ENCODE measurements at places on chromosomes 7 and 10. TPM values are rescaled to one million over a fixed set of nuclear protein-coding genes. Genes with fewer than 3 reads are reported as not detected.
A peak's percentile ranks its signal among the peaks of the same experiment; 100 is the strongest.

Gene GOLGA7B
- 0.08 TPM for total RNA-seq

DNA sequence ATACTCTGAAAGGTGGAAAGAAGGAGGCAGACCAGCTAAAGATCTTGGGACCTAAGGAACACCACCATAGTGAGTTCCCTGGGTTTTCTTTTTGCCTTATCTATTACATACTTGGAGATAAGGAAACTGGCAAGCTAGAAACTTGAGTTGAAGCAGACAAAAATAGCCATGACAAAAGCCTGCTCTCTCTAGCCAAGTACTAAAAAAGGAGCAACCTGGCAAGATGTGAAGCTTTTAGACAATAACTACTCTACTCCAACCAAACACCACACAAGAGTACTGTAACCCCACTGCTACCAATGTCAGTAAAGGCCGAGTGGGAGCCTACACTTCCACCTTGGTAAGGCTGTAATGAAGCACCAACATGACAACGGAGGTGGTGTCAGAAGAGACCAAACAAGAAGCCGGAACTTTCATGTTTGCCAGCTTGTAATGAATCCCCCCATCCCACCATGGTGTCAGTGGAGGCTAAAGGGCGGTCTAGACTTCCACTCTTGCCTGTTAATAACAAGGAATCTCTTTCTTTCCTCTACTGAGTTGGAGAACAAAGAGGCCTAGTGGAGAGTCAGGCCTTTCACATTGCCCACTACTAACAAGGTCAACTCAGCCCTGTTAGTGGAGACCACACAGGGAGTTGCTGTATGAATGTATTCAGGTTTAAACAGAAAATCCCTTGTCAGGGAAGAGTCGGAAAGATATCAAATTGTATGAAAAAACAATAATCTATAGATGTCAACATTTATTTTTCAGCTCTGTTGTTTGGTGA lies 55.8 kb upstream of the DYNC1I1 start:
- no peak for DNase-seq

DNA sequence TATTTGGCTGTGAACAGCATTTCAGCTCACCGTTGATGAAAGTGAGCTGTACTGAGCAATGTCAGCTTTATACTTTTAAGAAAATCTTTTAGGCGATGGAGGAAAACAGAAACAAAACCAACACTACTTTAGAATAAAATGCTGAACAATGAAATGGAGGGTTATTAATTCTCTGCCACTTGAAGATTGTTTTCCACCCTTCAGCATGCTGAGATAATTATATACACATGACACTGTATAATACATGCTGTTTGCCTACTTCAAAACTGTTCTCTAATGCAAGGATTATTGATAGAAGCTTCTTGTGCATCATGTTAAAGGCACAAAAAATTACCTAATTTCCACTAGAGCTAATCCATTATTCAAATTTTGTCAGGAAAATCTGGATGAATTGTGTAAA lies 66.8 kb downstream of the CACNA2D1 start:
- DNase-seq = no peak

DNA sequence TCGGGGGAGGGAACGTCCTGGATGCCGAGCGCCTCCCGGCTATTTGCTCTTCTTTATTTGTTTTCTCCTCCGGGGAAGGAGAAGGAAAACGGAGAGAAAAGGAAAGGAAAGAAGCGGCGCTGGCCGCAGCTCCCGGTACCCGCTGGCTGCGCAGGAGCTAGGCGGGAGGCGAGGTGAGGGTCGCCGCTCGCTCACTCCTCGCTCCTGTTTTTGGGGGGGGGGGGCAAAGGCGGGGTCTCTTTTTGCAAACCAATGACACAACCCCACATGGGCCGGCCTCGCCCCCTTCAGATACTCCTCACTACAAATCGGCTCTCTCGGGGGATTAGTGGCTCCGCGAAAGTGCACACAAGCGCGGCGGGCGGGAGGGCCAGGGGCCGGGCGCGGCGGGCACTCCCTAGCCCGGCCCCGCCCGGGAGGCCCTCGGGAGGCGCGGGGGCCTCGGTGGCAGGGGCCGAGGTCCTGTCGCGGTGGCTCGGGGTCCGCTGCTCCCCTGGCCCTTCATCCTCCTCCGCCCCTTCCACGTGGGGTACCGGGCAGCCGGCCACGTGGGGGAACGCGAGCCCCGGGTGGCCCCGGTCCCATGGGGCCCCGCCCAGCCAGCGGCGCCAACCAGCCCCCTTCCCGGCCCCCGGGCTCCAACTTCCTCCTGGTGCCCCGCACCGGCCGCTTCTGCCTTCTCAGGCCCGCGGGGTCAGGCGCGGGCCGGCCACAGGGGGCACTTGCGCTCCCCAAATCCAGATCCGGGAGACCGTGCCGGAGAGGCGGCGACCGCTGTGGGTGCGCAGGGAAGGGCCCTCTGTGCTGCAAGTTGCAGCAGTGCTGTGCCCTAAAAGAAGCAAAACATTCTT lies 718 bp upstream of the CTBP2 start:
- peak; percentile 89 for DNase-seq

DNA sequence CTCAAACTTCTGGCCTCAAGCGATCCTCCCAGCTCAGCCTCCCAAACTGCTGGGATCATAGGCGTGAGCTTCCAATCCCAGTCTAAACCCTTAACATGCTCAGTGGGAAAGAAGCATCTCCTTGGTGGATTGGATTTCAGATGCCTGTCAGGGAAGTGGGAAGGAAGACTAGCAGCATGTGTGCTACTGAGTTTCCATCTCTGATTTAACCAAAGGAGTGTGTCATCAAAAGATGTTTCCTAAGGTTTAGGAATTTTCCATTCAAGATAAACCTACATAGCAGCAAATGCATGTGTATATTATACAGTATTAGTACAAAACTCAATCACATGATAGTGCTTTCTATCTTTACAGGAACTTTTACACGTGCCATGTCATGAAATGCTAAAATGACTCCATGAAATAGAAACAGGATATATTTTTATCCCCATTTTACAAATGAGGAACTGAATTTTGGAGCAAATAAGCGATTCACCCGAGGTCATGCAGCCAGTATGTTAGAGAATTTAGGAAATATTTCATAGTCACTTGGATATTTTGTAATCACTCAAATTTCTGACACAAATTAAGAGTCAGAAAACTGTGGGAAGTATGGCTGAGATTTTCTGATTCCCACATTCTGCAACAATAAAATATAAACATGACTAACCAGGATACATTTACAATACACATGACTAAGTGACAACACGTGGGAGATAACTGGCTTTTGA lies 11.4 kb upstream of the TMEM26 start:
- DNase-seq = no peak

DNA sequence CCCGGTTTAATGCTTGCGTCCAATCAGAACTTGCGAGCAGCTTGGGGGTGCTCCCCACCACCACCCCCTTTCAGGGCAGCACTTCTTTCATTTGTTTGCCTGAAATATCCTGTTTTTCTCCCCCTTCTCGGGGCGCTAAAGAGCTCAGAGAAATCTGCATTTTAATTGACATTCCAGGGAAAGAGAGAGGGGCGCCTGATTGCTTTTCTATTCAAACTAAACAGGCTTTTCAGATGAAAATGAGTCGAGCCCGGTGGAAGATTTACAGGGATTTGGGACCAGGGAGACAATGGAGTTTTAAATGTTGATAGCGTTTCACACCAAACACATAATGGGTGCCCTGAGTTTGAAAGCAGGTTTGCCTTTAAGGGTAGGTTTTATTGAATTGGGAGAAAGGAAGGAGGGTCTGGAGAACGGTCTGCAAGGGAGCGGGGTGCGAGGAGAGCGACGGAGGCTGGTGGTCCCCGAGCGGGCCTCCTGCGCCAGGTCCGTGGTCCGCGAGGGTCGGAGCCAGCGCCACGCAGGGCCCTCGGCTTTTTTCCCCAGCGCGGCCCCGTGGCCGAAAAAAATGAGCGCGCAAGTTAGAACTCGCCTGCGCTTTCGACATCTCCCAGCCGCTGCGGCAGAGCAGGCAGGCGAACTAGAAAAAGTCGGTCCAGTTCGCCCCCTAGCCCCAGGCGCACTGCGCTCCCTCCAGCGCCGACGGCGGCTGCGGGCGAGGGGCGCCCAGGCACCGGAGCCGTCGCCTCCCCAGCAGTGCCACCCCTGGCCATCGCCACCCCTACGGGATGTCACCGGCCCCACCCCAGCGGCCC lies 1.3 kb downstream of the FGFR2 start:
- DNase-seq = peak; percentile 77

DNA sequence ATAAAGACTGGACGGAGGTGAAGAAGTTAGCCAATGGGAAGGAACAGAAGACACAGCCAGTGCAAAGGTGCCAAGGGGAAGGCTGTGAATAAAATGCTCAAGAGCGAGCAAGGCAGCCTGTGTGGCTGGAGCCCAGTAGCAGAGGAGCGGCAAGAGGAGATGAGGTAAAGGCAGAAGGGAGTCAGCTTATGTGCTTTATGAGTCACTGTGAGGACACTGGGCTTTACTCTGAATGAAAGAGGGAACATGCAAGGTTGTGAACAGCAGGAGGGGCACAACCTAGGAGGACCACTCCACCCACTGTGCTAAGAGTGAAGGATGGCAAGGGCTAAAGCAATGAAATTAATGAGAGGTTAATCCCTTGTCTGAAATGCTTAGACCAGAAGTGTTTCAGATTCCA lies 129.0 kb upstream of the ODAD2 start:
- no peak for DNase-seq

Gene SUN3
- not detected for total RNA-seq

DNA sequence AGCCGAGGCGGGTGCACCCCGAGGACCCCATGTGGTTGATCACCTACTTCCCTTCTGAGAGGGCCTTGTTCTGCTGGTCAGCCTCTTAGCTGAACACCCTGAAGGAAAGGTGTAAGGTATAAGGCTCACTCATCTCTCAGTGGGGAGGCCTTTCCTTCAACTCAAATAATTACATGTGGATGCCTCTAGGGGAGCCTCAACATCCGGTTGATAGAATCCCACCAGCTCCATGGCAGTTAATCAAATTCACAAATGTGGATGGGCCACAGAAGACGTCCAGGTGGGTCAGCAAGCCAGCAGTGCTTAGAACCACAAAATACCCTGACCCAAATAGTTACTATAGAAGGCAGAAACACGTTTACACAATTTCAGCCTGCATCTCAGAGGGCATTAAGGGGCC lies 37.7 kb upstream of the ZNF32 start:
- DNase-seq = no peak

DNA sequence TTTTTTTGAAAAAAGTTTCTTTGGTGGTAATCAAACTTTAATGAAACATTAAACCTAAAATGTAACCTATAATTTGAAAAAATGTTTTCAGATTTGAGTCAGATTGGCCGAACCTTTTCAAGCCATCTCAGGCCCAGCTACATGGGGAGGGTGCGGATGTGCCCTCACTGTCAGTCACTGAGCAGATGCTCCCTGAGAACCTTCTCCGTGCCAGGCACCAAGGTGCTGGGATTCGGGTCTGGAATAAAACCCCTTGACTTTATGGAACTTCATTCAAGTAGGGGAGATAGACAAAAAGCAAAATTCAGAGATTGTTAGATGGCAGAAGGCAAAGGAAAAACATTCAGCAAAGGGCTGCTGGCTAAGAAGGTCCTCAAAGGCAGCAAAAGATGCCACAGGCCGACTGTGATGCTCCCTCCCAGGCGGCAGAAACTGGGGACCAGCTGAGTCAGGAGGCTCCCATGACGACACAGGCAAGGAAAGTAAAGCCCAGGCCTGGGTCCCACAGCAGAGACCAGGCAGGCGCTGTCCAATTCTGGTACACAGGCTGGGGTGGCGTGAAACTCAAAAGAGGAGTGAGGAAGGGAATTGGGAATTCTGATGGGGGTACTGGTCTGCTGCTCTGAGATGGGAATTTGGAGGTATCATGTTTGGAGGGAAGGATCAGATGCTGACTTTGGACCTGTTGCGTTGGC lies 82.2 kb upstream of the DDC start:
- DNase-seq = no peak

GRCh38 chr7:141697211-141697871 lies 4.6 kb downstream of the DENND11 start:
- DNase-seq = no peak

Gene ACTR3C
- total RNA-seq = 5.7 TPM

Gene NKX1-2
- total RNA-seq = not detected

DNA sequence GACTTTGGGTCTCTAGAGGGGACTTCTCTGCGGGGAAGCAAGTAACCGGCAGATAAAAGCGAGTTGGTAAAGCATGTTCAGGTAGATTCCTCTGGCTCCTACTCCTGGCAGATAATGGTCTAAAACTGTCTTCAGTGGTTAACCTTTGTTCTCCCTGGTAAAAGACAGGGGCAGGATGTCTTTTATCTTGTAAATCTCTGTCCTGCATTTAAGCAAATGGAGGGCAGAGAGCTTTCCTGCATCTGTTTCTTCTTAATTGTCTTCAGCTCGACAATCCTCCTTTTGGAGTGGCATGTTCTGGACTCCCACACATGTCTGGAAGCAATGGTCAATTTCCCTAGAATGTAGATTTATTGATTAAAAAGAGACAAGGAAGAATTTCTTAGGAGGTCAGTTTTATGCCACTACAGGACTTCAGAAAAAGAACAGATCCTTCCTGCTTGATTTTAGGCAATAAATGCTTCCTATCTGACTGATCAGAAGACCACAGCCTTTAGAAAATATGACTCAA lies 16.6 kb downstream of the C7orf33 start:
- no peak for DNase-seq

Gene CRYGN
- total RNA-seq = not detected

DNA sequence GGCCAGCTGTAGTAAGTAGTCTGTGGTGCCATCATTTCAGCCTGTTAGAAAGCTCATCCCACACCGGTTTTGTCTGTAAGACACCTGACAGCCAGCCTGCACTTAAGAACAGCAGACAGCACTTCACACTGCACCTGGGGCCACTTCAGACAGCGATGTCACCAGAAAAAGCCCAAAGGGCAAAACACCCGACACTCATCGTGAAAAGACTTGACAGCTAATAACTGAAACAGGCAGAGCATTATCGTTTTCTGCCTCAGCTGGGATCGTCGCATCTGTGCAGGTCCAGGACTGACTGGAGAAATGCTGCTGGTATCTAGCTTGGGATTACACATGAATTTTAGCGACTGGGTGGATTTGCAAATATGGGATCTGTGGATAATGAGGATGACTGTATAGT lies 16.8 kb upstream of the LAT2 start:
- no peak for DNase-seq

Gene PPP1R9A
- 21.9 TPM for total RNA-seq

GRCh38 chr7:30869794-30870611 lies 41.6 kb upstream of the AQP1 start:
- DNase-seq = peak; percentile 76

All from Right ventricle myocardium inferior (tissue), 1 donor.